ENCODE measurements at places on chromosomes 3 and 15. TPM values are rescaled to one million over a fixed set of nuclear protein-coding genes. Genes with fewer than 3 reads are reported as not detected.

GRCh38 chr3:78645628-78646310, 1122.0 kb downstream of the ROBO1 start:
- H3K4me3 ChIP-seq, result no peak overlapping the region
- DNase-seq, result no peak
- no peaks in the 10 kb centered on the region for H3K4me1 ChIP-seq

DNA sequence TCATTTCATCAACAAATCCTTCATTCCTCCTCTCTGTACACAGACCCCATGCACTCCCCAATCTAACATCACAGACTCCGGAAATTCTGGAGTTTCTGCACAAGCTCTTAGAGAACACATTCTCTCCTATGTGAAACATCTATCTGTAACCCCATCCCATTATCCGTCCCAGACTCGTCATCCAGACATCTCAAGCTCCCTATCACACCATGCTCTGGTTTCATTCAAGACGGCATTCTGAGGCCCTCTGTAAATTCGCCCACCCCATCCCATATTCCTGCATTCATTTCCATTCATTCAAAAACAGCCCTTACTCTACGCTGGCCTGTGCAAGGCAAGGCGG, 575 bp downstream of the LEO1 start:
- no peak for DNase-seq
- peak overlapping the region; percentile 96 for H3K27ac ChIP-seq
- H3K27me3 ChIP-seq, result peaks cover 2% of the 10 kb centered on the region
- peaks cover 22% of the 10 kb centered on the region for H3K36me3 ChIP-seq
- peaks cover 28% of the 10 kb centered on the region for H3K4me1 ChIP-seq

DNA sequence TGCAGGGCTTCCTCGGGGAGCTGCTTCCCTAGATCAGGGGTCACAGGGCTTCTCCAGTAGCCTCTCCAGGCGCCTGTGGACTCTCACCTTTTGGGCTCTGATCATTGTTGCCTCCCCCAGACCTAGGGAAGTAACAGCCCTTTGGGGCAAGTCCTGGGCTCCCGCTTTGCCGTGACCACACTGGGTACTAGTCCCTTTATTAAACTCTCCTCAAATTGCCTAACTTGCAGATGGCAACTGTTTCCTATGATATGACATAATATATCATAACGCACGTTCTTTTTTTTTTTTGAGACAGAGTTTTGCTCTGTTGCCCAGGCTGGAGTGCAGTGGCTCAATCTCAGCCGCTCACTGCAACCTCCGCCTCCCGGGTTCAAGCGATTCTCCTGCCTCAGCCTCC, 17.9 kb upstream of the NRROS start:
- no peaks in the 10 kb centered on the region for H3K36me3 ChIP-seq
- H3K4me1 ChIP-seq, result peaks cover 16% of the 10 kb centered on the region
- H3K27me3 ChIP-seq, result no peaks in the 10 kb centered on the region
- DNase-seq, result no peak

DNA sequence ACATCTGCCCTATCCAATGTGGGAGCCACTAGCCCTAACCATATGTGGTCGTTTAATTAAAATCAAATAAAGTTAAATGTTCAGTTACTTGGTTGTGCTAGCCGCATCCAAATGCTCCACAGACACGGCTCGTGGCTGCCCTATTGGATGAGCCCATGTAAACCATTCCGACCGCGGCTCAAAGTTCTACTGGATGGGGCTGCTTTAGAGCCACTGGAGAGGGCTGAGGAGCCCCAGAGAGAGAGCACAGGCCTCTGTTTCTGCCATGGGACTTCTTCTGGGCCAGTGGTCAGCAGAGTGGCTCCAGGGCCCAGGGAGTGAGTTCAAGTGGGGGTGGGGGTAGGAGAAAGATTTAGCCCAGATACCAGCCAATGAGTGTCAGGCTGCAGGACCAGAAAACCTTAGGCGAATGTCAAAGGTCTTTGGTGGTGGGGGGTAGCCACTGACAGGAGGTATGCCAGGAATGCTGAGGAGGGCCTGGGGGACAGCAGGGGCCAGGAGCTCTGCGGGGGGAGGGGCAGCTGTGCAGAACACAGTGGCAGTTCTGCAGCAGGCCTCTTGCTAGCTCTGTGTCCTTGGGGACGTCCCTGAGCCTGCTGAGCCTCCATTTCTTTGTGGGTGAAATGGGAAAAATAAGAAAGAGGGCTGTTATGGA, 30.1 kb downstream of the SPSB4 start:
- H3K36me3 ChIP-seq, result no peaks in the 10 kb centered on the region
- no peak for DNase-seq
- H3K4me1 ChIP-seq, result peaks cover 13% of the 10 kb centered on the region
- H3K4me3 ChIP-seq, result no peak overlapping the region

DNA sequence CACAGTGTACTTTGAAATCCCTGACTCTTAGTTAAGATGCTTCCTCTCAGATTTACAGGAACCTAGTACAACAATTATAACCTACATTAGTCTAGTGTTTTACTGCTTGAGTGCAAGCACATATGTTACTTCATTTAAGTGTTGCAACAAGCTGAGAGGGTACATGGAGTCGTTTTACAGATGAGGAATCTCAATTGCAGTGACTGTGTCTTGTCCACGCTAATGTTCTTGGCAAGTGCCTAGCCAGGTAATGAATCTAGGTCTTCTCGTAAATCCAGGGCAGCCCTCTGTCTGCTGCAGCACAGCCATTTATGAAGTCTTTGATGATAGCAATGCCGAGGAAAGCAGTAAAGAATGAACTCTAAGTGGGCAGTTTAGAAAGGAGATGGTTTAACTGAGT, 384.4 kb upstream of the ARPP21 start:
- no peaks in the 10 kb centered on the region for H3K27me3 ChIP-seq
- no peak overlapping the region for H3K4me3 ChIP-seq
- DNase-seq, result no peak
- H3K4me1 ChIP-seq, result no peaks in the 10 kb centered on the region
- H3K36me3 ChIP-seq, result no peaks in the 10 kb centered on the region

The ZNF860 gene
- total RNA-seq, result not detected

Measured in activated naive CD4-positive, alpha-beta T cell treated with anti-CD3 and anti-CD28 coated beads for 36 hours (primary cell).